Stimulated activated CD8-positive, alpha-beta memory T cell treated with anti-CD3 and anti-CD28 coated beads, Interleukin-7, amount 100 ng/mL, for 1 hour (primary cell): ENCODE measurements at places on chromosomes 2 and 18.

- DNase-seq: no peak
These were observed 145.5 kb downstream of the LRATD1 start for GRCh38 chr2:14778015-14778414.

DNA sequence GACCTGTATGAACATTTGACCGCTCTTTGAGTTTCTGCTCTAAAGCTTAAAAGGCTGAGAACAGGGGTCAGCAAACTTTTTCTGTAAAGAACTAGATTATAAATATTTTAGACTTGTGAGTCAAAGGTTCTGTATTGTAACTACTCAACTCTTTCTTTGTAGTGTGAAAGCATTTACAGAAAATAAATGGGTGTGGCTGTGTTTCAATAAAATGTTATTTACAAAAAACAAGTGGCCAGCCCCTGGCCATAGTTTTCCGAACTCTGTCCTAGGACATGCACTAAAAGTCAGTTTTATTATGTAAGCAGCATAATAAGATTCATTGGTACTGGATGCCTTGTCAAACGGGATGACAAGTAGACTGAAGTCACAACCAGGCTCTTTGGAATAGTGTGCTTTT, 434.9 kb downstream of the ZEB2 start:
- no peak for DNase-seq

DNA sequence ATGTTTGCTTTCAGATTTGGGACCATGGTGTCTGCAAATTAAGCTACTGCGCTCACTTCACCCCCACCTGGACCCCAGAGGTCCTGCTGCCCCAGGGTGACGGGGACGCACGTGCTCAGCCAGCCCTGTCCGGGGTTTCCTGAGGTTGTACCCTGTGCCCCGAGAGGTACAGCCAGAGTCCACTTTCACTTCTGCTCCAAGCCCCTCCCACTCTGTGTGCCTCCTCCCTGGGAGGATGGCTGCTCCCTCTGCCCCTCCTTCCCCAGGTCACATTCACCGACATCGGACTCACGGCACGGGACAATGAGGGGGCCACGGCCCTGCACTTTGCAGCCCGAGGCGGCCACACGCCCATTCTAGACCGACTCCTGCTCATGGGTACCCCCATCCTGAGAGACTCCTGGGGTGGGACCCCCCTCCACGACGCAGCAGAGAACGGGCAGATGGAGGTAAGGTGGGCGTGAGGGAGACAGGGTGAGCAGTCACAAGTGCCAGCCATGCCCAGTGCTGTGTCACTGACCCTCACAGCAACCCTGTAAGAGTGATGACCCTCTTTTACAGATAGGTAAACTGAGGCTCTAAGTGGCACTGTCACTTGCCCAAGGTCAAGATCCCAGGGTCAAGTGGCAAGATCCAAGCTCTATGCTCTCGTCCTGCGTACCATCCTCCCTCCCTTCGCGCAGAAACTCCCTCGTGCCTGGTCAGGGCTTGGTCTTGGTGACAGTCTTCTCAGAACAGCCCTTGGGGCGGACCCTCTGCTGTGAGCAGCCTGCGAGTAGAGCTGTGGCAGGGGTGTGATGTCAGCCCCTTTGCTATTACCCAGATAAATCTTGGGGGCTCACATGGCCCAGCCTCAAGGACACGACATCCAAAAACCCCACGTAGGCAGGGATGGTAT, 7.6 kb downstream of the ESPNL start:
- no peak for DNase-seq

- DNase-seq: no peak
These were observed 445.7 kb upstream of the SLC14A2 start for GRCh38 chr18:45169610-45170009.

DNA sequence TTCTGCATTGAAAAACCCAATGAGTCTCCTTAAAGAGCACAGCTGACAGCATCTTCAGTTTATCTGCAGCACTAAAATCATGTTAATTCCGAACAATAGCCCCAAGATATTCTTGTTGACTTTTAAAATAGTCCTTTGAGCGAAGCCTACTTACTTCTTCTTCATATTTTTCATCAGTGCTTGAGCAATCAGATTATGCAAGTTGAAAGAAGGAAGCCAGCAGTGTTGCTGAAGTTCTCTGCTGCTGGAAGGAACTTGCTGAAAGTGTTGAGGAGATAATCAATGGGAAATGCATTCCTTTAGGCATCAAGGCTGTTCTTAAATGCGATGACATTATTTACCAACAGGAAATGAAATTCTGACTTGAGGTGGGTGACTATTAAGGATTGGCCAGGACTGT, 105.9 kb upstream of the SNTG2 start:
- no peak for DNase-seq

DNA sequence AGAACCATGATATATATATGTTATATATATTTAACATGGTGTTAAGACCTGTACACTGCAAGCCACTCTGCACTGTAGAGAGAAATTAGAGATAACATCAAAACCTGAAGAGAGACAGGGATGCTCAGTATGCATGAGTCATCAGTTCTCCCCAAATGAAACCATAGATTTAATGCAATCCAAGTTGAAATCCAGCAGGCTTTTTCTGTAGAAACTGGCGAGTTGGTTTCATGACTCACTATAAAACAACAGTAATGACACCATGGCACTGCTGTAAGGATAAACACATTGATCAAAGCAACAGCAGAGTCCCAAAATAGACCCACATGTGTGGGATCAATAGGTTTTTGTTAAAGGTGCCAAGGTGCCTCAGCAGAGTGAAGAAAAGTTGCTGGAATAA, 65.8 kb downstream of the RTP5 start:
- no peak for DNase-seq

- DNase-seq: no peak
These were observed 80.2 kb downstream of the CLHC1 start for GRCh38 chr2:55151733-55152433.

DNA sequence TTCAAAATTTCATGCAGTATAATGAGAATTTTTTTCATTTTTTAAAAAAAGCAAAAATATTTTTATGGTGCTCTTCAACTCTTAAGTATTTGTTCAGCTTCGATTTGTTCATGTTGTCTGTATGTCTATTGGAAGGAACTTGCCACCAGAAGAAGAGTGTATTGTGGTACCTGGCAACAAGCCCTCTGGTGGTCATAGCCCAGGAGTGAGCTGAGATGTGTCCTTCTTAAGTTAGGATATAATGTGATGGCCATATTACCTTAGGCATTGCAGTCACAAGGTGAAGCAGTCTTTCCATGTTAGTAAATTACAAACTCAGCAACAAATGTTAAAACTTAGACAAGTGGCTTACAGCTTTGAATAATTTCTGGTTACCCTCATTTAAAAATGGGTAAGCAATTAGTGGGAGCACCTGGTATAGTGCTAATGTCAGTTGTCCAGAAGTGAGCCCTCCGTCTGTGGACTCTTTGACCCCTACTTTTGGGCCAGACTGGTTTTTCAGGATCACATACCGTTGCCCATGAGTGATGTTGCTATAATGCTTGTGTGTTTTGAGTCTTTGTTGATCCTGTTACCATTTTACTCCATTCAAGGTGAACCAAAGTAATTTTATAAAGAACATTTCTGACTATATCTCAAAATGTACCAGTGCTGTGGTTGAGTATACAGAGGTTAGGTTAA, 57.4 kb downstream of the MYO1B start:
- DNase-seq: no peak
